Femur (tissue), 1 donor: ENCODE measurements at places on chromosomes 5 and 9.
A peak's percentile ranks its signal among the peaks of the same experiment; 100 is the strongest.

DNA sequence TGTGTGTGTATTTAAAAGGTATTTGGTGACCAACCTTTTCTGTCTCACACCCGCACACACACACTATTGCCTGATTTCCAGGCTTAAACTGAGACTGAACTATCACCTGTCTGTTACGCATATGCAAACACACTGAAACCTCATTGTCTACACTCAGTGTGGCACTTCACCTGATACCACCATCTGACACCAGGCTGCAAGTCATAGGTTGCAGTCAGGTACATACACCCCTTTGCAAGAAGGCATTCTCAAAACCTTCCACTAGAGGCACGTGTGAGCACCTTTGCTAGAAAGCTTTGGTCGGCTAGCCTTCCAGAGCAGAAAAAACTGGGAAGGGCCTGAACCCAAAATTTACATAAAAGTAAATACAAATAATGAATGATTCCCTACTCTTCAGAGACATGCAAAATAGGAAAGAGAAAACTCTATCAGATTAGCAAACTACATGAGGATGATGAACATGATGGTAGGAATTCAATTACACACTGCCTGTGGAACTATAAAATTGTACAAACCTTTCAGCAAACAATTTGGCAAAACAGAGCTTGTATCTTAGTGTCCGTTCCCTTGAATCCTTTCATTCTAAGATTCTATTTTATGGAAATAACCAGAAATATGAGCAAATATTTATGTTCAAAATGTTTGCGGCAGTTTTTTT lies 5.9 kb upstream of the FOXD1 start:
- DNase-seq, result no peak

GRCh38 chr5:67552773-67553172 lies 356.2 kb upstream of the CD180 start:
- no peak for DNase-seq

DNA sequence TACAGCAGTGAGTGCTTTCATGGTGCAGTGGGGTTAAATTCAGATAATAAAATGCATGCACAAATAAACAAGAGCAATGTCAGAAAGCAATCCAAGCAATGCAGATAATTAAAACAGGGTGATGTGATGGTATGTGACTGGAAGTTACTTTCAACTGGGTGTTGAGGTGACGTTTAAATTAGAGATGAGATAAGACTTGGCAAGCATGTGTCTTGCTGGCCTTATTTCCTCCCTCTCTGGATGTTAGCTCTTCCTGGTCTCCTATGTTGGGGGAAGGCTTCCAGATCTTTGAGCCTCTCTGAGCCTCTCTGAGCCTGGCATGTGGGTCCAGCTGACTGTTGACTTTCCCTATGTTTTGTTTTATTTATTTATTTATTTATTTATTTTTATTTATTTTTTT lies 54.4 kb downstream of the DOCK2 start:
- DNase-seq, result no peak

DNA sequence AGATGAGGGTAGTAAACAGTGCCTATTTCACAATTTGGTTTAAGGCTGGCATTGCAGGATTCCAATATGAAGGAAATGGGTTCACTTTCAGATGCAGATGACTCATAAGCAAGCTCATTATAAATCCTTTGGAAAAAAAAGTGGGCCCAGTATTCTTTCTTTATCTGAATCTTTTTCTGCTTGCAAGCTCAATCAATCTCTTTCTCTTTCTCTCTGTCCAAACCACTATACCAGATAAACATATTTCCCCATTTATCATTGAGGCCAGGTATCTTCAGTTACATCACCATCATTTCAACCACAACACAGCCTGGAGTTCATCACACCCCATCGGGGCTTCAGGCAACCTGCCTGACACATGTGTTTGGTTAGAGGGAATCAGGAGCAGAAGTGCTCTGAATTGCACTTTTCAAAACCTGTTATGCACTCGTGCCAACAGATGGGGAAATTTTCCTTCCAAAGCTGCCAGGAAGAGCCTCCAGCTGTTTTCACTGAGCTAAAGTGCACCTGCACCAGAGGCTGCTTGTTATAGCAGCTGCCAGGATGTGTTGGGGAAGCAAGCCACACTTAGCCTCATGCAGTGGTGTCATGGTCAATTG lies 30.0 kb upstream of the MAMDC2 start:
- DNase-seq, result peak; percentile 27

GRCh38 chr9:129416821-129417539 lies 203.9 kb downstream of the C9orf50 start:
- DNase-seq, result no peak

- DNase-seq, result no peak
These were observed 188.0 kb downstream of the XRCC4 start for GRCh38 chr5:83265318-83265717.

GRCh38 chr5:131570757-131571156 lies 64.3 kb downstream of the RAPGEF6 start:
- DNase-seq, result no peak

DNA sequence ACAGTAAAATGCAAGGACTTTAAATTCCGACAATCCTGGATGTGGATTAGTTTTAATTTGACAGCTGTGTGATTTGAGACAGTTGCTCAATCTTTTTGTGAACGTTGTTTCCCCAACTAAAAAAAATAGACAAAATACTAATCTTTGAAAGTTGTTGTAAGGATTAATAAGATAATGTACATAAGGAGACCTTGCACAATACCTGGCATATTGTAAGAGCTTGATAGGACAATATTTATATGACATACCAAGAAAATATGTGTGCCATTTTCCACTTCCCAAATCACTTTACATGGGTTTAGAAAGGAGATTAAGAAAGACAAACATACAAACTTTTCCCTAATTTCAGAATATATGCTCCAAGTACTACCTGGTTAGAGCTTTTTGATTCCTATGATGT lies 25.3 kb downstream of the ARRDC3 start:
- no peak for DNase-seq
